Hippocampal formation (tissue), 2 donors: ENCODE measurements at places on chromosomes 1 and 21.

DNA sequence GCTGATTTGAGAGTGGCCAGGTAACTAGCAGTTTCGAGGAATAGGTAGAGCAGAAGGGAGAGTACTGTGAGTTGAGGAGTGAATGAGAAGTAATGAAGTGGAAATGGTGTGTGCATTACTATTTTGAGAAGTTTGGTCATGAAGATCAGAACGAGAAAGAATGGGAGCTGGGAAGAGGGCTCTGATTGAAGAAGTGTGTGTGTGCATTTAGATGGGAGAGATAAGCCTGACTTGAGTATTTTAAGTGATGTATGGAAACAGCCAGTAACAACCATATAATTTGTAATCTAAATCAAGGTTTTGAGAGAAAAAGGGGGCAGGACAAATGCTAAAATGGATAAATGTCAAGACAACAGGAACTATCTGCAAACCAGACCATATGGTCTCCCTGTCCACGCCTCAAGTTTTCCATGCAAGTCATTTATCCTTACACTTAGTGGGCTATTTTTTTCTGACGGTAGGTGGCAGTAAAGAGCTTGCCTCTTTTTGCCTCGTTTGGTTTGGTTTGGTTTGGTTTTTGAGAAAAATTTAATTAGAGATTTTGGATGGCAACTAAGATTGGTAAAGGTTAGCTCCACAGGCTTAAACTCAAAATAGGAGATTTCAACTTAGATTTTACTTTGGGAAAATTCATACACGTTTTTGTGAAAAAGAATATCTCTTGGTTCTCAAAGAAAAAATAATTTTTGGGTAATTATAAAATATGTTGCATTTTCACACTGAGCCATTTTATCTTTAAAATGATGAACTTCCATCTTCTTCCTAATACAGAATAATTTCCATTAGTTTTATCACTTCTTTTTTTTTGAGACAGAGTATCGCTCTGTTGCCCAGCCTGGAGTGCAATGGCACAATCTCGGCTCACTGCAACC lies 9.5 kb upstream of the B3GALNT2 start:
- DNase-seq, result peak; percentile 33

GRCh38 chr1:29504196-29504595 lies 267.9 kb downstream of the PTPRU start:
- DNase-seq, result no peak

- DNase-seq, result no peak
Measured at GRCh38 chr1:25732821-25733220, 67.2 kb upstream of the SELENON start.

GRCh38 chr1:21298981-21299391 lies 8.7 kb upstream of the ECE1 start:
- no peak for DNase-seq

DNA sequence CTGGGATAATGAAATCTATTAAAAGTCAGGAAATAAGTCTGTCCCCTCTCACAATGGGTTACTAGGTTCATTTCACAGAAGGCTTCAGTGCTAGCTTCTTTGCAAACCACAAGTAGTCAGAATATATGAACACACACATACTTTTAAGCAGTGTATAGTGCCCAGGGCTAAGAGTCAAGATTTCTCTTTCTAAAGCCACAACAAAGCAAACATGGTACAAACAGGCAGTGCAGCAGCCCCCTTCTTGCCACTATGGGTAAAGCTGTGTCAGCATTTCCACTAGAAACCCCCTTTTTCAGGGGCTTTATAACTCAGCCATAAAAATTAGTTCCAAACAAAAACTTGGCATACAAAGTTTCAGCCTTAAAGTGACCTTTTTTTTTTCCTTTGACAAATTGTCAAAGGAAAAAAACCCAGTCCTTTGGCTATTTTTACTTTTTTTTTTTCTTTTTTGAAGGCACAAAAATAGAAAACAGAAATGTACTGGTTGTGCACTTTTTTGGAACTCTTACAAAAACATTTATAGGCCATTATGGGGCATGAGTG lies 315.4 kb downstream of the LMO4 start:
- DNase-seq, result no peak

DNA sequence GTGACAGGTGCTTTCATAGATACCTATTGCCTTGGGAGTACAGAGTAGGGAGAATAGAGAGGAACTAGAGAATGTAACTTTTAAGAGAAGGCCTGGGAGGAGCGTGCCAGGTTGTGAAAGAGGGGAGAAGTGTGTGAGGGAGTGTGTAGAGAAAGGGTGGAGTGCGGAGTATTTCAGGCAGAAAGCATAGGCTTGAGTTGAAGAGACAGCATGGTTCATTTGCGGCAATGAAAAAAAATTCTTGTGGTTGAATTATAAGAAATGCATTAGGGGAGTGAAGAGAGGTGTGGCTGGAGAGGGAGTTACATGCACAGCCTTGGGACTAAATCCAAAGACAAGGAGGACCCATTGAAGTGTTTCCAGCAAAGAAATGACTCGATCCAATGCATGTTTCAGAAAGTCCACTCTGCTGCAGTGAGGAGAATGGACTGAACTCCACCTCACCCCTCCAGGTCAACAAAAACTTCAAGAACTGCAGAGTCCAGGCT lies 81.7 kb upstream of the ADAM30 start:
- no peak for DNase-seq

GRCh38 chr1:151668090-151668489 lies 48.5 kb downstream of the CELF3 start:
- no peak for DNase-seq

- DNase-seq, result no peak
Measured at GRCh38 chr1:228415221-228415620, 1.4 kb downstream of the TRIM17 start.
